Panc1 (cell line): ENCODE measurements at places on chromosomes 5 and 9.
A peak's percentile ranks its signal among the peaks of the same experiment; 100 is the strongest.

GRCh38 chr9:21833090-21833801, 30.8 kb downstream of the MTAP start:
- no peak for DNase-seq

GRCh38 chr5:91228188-91228587, 154.9 kb downstream of the ARRDC3 start:
- no peak for DNase-seq

- DNase-seq: no peak
Observed at GRCh38 chr5:9589049-9589835, 40.9 kb downstream of the TAS2R1 start.

DNA sequence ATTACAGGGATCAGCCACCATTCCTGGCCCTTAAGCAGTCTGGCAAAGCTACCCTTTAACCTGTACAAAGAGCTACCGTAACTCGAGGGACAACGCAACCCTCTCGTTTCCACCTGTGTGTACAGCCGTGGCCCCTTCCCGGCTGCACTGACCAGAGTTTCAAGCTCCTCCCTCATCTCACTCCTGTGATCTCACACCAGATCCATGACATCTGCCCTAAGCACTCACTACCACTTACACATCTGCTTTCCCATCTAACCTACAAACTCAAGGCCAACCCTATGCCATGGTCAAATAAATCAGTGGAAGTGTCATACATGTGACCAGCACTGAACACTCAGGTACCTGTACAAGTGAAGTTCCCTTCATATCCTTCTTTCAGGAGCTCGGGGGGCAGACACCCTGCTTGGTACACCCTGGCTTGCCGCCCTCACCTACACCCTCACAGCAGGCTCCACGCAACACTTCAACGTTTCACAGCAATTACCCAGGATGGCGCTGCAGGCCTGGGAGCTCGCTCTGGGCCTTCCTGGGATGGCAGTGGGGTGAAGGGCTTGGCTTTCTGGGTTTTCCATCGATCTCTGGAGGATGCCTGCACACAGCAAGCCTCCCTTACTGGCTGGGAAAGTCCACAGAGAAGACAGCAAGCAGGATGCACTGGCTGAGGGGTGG, 61.7 kb downstream of the PRRT1B start:
- no peak for DNase-seq

- no peak for DNase-seq
Observed at GRCh38 chr9:125024917-125025316, 84.0 kb upstream of the GOLGA1 start.

DNA sequence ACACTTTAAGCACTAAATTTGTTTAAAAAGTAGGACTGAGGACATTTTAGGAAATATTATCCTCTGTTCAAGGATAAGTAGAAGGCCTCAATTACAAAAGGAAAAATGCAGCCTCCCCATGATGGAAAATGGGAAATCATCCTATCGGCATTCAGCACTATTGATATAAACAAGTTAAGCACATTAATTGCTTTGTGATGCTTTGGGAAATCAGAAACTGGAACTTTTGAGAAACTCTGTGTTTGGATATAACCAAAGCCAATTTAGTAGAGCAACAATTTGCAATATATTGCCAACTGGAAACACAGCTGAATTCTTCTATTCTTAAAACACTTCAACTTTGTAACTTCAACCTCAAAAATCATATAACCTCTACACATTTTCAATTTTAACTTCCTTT, 65.2 kb upstream of the PTGER4 start:
- no peak for DNase-seq

DNA sequence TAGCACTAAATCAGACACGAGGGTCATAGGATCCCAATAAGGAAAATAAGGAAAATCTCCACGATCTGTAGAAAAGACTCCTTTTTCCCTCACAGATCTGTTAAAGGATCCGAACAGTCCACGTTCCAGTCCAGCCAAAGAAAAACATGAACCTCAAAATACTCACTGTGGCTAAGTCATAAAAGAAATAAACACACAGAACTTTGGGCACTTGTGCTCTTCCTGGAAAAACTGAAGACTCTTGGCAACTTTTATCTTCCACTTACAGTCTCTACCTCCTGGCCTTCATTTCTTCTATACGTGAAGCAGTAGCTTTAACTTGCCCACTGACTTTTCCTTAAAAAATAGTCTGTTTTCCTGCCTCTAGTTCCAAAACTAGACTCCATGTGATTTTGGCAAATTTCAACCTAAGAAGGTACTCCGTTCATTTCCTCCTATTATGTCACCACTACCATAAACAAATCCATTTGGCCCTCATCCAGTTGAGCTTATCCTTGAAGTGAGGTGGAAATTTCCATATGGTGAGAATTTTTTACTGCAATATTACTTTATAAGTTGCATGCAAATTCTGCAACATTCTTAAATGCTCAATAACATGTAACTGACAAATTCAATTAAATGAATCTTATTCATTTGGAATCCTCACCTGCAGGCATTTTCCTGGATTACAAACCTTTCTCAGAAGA, 5.3 kb upstream of the LHFPL2 start:
- DNase-seq: no peak

GRCh38 chr9:33952066-33952465, 96.6 kb downstream of the UBAP2 start:
- no peak for DNase-seq

DNA sequence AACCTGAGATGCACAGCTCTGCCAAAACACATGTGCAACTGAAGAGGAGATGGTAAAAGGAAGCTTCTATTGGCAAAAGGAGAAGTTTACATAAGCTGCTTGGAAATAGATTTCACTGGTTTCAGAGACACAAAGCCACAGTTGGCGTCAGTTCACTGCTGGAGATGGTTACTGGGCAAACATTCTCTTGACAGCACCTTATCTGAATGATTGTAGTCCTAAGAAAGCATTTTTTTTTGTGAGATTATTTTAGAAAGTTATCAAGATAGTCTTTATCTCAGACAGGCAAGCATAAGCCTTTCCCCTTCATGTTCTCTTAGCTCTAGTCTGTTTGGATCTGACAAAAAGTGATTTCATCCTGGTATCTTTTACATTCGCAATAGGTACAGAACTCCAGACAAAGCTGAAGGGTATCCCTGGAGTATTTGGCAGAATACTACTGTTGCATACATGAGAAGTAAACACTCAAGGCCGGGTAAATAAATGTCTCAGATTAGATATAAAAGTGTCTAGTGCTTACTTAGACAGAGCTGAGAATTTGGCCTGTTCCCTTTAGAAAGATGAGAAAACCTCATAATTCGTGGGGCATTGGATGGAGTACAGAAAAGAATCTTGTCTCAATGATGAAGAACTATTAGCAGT, 1668.0 kb upstream of the NUDT12 start:
- DNase-seq: no peak

DNA sequence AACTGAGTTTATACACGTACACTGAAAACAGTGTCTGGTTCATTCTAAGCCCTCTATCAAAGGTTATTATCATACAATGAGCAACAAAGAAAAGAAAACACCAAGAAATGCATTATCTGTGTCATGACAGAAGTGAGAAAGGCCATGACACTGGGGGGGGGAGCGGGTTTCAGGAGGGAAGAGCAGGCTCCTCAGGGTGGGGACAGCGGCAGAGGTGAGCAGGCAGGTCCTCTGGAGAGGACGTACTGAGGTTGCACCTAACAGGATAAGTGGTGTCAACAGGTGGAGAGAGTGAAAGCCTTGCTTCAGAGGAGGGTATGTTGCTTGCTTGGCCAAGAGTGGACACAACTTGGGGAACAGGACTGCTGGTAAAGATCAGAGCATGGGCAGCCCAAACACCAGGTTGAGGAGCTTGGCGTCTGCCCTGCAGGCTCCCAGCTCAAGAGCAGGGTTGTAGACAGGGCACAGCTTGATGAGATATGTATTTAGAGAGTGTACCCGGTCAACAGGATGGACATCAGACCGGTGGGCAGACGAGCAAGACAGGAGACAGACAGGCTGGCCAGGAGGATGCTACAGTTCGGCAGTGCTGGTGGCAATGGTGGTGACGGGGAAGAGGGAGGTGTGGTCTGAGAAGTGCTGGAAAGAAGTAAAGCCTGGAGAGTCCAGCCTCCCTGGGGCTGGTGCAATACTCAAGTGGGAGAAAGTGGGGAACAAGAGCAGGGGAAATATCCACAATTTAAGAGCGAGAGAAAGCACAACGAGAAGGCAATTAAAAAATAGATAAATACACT, 10.3 kb downstream of the WHRN start:
- no peak for DNase-seq

DNA sequence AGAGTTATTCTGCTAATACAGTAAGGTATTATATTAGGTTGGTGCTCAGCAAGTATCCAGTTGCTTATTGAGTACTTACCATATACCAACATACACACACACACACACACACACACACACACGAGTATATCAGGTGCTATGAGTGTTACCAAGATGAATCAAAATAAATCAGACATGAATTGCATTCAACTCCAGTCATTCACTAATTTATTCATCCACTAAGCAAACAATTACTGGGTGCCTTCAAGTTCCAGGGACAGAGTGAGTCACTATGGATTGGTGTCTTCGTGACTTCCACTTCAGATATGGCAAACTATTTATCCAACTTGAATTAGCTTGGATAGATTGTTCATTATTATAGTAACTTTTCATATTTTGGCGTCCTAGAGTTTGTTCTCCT, 140.7 kb upstream of the SLC44A1 start:
- DNase-seq: peak; percentile 66

- DNase-seq: no peak
Observed at GRCh38 chr9:83971485-83971884, 8.5 kb downstream of the HNRNPK start.

- no peak for DNase-seq
Observed at GRCh38 chr5:111572561-111572960, 60.2 kb upstream of the STARD4 start.

- no peak for DNase-seq
Observed at GRCh38 chr9:6538666-6539071, 106.9 kb downstream of the GLDC start.

- no peak for DNase-seq
Observed at GRCh38 chr9:2838371-2839000, 5.4 kb downstream of the PUM3 start.

DNA sequence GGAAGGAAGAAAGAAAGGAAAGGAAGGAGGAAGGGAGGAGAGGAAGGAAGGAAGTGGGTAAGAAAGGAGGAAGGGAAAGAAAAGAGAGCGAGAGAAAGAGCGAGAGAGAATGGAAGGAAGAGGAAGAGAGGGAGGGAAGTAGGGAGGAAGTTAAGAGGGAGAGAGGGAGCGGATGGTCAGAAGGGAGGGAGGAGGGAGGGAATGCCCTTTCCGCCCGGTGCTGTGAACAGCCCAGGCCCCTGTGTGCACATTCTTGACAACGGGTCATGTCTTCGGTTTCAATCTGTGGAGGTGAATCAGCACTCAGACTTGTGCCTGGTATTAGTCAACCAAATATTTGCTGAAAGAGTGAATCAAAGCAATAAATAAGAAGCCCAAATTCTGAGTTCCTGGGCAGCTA, 39.2 kb downstream of the PRUNE2 start:
- peak; percentile 59 for DNase-seq

DNA sequence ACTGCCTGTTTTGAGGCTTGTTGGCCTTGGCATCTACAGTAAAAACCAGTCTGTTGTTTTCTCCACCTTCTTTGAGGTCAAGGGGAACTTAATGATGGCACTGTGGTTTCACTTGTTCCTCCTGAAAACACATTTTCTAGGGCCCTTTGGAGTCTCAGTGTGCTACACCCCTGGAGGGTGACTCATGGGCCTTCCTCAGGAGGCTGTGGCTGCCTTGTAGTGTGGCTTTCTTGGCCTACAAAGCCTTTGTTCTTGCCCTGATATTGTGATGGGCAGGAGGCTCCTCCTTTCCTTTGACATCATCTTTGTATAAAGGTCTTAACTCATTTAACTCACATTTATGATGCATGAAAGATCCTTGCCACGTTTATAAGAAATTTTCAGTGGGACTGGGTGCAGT, 56.3 kb upstream of the GPBP1 start:
- DNase-seq: no peak

- no peak for DNase-seq
Observed at GRCh38 chr5:91514400-91514799, 131.3 kb upstream of the ARRDC3 start.

DNA sequence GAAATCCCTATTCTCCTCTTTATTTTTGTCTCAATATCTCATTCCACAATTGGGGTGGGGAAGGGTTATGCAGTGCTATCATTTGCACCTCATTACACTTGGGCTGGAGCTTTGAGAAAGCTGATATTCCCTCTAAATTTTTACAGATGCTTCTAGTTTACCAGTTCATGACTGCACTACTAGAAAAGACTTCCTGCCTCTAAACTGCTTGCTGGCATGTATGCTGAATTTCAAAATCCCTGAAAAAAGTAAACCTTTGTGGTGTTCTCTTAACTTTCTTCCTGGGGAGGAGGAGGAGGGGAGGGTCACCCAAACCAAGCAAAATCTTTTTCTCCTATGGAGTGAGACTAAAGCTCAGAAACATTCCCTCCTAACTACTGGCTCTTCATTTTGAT, 45.1 kb downstream of the BNC2 start:
- no peak for DNase-seq

- no peak for DNase-seq
Observed at GRCh38 chr5:95773335-95774059, 42.4 kb downstream of the RHOBTB3 start.

DNA sequence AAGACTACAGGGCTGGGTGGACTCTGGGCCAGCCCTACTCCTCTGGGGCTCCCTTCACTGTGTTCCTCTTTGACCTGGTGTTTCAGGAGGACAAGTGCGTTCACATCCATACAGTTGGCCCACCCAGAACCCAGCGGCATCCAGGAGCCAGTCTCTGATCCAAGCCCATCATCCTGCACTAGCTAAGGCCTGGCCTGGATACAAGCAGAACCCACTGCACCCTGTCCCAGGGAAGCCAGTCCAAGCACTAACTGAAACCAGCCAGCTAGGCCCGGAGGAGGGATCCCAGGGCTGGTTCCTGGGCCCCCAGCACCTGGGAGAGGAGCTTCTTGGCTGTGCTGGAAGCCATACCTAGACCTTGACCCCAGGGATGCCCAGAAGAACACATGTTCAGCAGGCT, 4.1 kb upstream of the GBGT1 start:
- DNase-seq: no peak

DNA sequence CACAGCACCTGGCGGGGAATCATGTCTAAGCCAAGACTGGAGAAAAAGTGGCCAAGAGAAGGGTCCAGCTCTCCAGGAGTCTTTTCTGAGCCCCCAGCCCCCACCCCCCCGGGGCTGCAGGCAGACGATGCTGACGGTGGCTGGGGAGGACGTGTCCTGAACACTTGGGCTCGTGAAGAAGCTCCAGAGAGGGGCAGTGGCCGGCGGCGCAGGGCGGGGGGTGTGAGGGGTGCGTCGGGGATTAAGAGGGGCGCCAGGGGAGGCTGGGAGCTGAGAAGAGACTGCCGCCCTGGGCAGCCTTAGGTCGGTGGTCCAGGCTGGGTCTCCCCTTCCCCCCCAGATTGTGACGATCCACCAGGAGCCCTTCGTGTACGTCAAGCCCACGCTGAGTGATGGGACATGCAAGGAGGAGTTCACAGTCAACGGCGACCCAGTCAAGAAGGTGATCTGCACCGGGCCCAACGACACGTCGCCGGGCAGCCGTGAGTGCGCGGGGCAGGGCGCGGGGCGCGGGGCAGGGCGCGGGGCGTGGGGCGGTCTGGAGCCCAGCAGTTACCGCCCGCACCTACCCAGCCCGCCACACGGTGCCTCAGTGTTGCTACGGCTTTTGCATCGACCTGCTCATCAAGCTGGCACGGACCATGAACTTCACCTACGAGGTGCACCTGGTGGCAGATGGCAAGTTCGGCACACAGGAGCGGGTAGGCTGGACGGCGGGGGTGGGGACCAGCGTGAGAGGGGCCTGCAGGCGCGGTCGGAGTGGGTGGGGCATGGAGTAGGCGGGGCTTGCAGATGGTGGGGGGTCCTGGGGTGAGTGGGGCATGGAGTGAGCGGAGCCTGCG, 8.9 kb downstream of the LRRC26 start:
- DNase-seq: no peak

GRCh38 chr5:78533356-78533755, 115.2 kb downstream of the LHFPL2 start:
- DNase-seq: no peak
